ENCODE measurements at places on chromosomes 3 and 15. TPM values are rescaled to one million over a fixed set of nuclear protein-coding genes. Genes with fewer than 3 reads are reported as not detected.

DNA sequence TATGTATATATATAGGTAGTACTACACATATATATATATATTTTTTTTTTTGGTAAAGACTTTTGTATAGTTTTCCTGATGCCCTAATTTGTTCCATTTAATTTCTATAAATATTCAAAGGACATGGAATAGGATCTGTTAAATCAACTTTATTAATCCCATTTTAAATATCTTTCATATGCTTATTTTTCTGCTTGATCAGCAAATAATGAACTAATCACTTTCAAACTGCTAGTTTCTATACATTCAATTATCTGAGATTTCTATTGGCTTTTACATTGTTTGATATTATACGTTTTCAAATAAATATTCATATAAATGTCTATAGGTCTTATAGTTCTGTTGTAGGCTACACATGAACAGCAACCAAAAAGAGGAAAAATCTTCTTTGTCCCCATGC lies 21.7 kb downstream of the ZXDC start:
- no peak overlapping the region for H3K27ac ChIP-seq
- no peak for DNase-seq
- no peaks in the 10 kb centered on the region for H3K27me3 ChIP-seq
- peaks cover 5% of the 10 kb centered on the region for H3K36me3 ChIP-seq
- no peak overlapping the region for H3K4me3 ChIP-seq

- H3K4me3 ChIP-seq, result no peak overlapping the region
- H3K4me1 ChIP-seq, result peaks cover 14% of the 10 kb centered on the region
- no peaks in the 10 kb centered on the region for H3K36me3 ChIP-seq
- peak overlapping the region; percentile 53 for H3K27ac ChIP-seq
- DNase-seq, result no peak
Observed at GRCh38 chr15:42605796-42606195, 30.4 kb downstream of the STARD9 start.

GRCh38 chr3:161599697-161600096 lies 103.1 kb downstream of the OTOL1 start:
- no peak overlapping the region for H3K27ac ChIP-seq
- DNase-seq, result no peak
- H3K27me3 ChIP-seq, result no peaks in the 10 kb centered on the region
- H3K4me3 ChIP-seq, result no peak overlapping the region
- no peaks in the 10 kb centered on the region for H3K36me3 ChIP-seq
- no peaks in the 10 kb centered on the region for H3K4me1 ChIP-seq

DNA sequence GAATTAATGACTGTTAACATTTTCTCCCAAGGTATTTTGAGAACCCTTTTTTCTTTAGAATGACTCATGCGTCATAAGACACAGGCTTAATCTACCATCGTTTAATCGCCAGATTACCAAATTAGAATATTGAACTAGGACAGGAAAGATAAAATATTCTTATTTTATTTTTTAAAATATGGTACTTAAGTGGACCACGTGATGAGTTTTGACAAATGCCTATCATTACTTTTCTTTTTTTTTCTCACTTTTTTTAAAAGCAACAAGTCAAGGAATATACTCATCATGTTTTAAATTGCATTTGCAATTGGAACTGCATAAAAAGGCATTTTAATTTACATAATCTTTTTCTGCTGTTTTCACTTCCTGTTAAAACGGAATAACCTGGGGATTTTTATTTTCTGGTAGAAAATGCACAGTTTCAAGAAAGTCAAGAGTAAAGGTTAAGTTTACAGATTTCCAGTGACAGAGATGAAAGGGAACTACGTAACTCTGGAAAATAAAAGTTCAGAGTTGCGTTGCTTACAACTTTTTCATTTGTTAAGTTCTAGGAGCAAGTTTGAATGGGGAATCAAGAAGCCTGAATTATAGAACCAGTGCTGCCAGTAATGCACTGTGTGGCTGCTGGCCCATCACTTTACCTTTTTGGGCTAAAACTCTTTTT lies 23.6 kb downstream of the SIAH2 start:
- no peak overlapping the region for H3K27ac ChIP-seq
- H3K27me3 ChIP-seq, result no peaks in the 10 kb centered on the region
- no peak overlapping the region for H3K4me3 ChIP-seq

DNA sequence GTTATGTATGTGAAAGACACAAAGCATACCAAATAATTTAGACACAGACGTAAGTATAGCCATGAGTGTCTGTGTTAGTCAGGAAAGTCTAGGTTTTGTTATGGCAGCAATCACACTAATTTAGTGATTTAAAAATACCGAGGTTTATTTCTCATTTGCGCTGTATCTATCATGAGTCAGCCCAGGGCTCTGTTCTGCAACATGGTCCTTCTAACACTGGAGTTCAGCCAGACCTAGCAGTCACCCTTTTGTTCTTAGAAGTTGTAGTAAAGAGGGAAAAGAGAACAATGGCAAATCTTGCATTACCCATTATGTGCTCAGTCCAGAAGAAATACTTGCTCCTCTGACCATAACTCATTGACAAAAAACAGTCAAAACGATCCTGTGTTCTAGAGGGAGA lies 311.5 kb downstream of the NLGN1 start:
- no peaks in the 10 kb centered on the region for H3K36me3 ChIP-seq
- no peak overlapping the region for H3K27ac ChIP-seq
- no peaks in the 10 kb centered on the region for H3K4me1 ChIP-seq
- peak; percentile 50 for DNase-seq

DNA sequence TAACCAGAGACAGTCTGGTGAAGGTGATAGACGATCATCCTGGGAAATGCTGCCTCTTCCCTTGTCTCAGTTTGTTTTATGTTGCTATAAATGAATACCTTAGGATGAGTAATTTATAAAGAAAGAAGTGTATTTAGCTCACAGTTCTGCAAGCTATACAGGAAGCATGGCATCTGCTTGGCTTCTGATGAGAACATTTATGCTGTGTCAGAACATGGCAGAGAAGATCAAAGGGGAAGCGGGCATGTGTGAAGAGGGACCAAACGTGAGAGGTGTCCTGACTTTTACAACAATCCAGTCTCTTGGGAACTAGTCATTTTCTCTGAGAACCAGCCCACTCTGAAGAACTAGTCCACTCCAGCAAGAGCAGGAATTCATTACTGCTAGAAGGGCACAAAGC lies 9.6 kb downstream of the CMC1 start:
- no peak overlapping the region for H3K4me3 ChIP-seq
- H3K36me3 ChIP-seq, result no peaks in the 10 kb centered on the region
- no peaks in the 10 kb centered on the region for H3K4me1 ChIP-seq
- H3K27ac ChIP-seq, result no peak overlapping the region
- H3K27me3 ChIP-seq, result no peaks in the 10 kb centered on the region

- DNase-seq, result peak; percentile 30
- H3K4me1 ChIP-seq, result peaks cover 10% of the 10 kb centered on the region
- no peaks in the 10 kb centered on the region for H3K27me3 ChIP-seq
Observed at GRCh38 chr3:30354972-30355371, 251.4 kb upstream of the TGFBR2 start.

GRCh38 chr3:14991151-14991742 lies 43.9 kb downstream of the NR2C2 start:
- H3K4me1 ChIP-seq, result peaks cover 9% of the 10 kb centered on the region
- no peak overlapping the region for H3K4me3 ChIP-seq
- DNase-seq, result peak; percentile 31
- H3K36me3 ChIP-seq, result no peaks in the 10 kb centered on the region

VEPH1 gene
- 136 TPM for total RNA-seq

TNNC1 gene
- not detected for total RNA-seq

GPR15 gene
- total RNA-seq, result not detected

GREM1 gene
- total RNA-seq, result 0.44 TPM

PDZRN3 gene
- not detected for total RNA-seq

SERPINI2 gene
- not detected for total RNA-seq

GRCh38 chr3:59555593-59556315 lies 505.9 kb upstream of the CFAP20DC start:
- DNase-seq, result no peak
- H3K36me3 ChIP-seq, result no peaks in the 10 kb centered on the region
- H3K27ac ChIP-seq, result no peak overlapping the region
- H3K4me1 ChIP-seq, result no peaks in the 10 kb centered on the region
- no peaks in the 10 kb centered on the region for H3K27me3 ChIP-seq
- H3K4me3 ChIP-seq, result no peak overlapping the region

PRRT3 gene
- 1.5 TPM for total RNA-seq

PPP1R14D gene
- not detected for total RNA-seq

DNA sequence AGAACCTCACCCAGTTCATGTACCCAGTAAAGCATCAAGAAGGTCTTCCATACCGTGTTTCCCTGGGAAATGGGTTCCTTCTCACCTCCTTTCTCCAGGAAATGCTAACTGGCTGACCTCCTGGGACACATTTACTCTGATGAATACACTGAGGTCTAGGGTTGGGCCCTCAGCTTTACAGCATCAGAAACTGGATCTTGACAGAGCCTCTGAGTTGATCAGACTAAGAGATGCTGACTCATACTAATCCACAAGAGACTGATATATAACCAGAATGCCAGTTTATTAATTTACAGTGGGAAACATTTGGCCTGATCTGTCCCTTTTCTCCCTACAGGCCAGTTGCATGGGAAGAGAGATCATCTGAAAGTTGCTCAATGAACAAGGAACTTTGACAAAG lies 55.8 kb downstream of the GTF2E1 start:
- no peak overlapping the region for H3K4me3 ChIP-seq
- H3K36me3 ChIP-seq, result no peaks in the 10 kb centered on the region
- H3K27ac ChIP-seq, result no peak overlapping the region
- no peaks in the 10 kb centered on the region for H3K27me3 ChIP-seq
- DNase-seq, result no peak

DNA sequence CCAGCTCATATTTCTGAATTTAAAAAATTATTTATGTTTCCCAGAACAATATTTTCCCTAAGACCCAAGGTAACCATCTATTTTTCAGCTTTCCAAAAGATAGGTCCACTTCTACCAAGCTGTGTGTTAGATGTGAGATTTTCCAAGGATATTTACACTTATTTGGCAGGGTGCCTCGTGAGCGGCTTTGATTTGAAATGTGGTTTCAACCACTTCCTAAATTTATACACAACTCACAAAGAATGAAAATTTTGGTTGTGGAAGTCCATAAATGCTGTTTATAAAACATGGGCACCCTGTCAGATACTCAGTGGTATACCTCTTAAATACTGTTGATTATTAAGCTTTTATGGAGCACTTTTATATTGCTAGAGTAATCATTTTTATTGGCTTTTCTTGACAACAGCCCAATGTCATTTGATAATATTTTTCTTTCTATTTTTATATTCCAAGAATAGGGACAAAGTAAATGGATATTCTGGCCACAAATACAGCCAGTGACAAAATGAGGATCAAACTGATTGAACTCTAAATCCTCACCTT lies 57.6 kb downstream of the GAP43 start:
- peaks cover 4% of the 10 kb centered on the region for H3K27me3 ChIP-seq
- H3K4me3 ChIP-seq, result no peak overlapping the region
- DNase-seq, result no peak
- no peak overlapping the region for H3K27ac ChIP-seq
- no peaks in the 10 kb centered on the region for H3K4me1 ChIP-seq
- no peaks in the 10 kb centered on the region for H3K36me3 ChIP-seq

DNA sequence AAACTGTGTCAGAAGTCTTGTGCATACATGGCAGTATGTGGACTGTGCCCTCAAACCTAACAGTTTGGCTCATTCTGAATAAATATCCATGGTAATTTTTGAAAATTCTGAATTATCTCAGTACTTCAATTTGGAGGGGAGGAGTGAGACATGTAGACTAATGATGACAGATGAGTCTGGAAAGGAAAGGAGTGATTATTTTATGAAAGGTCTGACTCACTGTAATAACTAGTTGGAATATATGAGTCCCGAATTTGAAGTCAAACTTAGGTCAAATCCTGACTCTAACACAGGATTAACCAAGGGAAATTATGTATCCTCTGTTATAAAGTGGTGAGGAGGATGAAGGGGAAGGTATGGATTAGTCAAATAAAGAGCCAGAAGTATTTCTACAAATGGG lies 38.6 kb downstream of the SUCNR1 start:
- H3K36me3 ChIP-seq, result no peaks in the 10 kb centered on the region
- no peaks in the 10 kb centered on the region for H3K27me3 ChIP-seq
- peak overlapping the region; percentile 22 for H3K27ac ChIP-seq
- H3K4me1 ChIP-seq, result peaks cover 21% of the 10 kb centered on the region

FBN1 gene
- 88.1 TPM for total RNA-seq

KBTBD12 gene
- not detected for total RNA-seq

DNA sequence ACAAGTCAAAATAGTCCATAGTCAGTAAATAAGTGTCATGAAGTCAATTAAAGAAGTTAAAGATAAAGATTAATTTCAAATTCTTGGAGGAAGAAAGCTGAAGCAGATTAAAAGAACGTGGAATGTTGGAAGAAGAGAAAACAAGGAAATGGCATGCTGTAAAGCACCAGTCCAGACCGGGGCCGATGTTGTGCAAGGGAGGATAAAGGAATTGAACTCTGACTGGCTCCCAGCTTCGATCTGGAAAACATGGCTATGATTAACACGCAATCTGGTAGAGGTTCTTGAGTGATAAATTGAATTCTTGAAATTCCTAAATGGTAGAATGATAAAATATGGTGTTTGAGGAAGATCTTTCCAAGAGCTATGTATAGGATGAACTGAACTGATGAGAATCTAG lies 194.4 kb downstream of the MEIS2 start:
- no peaks in the 10 kb centered on the region for H3K27me3 ChIP-seq
- H3K36me3 ChIP-seq, result no peaks in the 10 kb centered on the region
- H3K27ac ChIP-seq, result no peak overlapping the region
- peak; percentile 60 for DNase-seq
- no peak overlapping the region for H3K4me3 ChIP-seq

TUSC2 gene
- 31.0 TPM for total RNA-seq

EPHB1 gene
- total RNA-seq, result 2.5 TPM

GRAMD2A gene
- 0.29 TPM for total RNA-seq

ULK4 gene
- 16.0 TPM for total RNA-seq

- no peak overlapping the region for H3K27ac ChIP-seq
- no peaks in the 10 kb centered on the region for H3K27me3 ChIP-seq
- no peaks in the 10 kb centered on the region for H3K4me1 ChIP-seq
- H3K36me3 ChIP-seq, result no peaks in the 10 kb centered on the region
Observed at GRCh38 chr3:58801541-58801940, 135.0 kb upstream of the FAM3D start.

DNA sequence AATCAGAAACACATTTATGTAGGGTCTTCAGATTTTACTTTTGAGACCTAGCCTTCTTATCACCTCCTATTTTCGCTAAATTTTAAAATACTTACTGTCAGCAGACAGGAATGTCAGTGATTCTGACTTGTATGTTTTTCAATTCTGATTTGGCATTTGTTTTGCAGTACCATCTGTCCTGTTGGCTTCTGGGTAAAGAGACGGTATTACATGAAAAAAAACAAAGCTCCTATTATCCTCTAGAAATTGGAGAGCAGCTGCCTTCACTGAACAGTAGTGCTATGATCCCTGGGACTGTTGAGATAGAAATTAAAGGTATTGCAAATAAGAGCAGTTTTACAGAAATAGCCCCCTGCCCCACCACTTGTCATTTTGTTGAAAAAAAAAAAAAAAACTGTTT lies 8.4 kb downstream of the ARMC8 start:
- no peaks in the 10 kb centered on the region for H3K36me3 ChIP-seq
- H3K27me3 ChIP-seq, result no peaks in the 10 kb centered on the region
- no peak overlapping the region for H3K27ac ChIP-seq
- no peak for DNase-seq
- no peak overlapping the region for H3K4me3 ChIP-seq
- H3K4me1 ChIP-seq, result no peaks in the 10 kb centered on the region

LRTM1 gene
- total RNA-seq, result not detected
